Activated CD4-positive, alpha-beta memory T cell treated with anti-CD3 and anti-CD28 coated beads for 36 hours (primary cell): ENCODE measurements at places on chromosomes 13 and 19.

DNA sequence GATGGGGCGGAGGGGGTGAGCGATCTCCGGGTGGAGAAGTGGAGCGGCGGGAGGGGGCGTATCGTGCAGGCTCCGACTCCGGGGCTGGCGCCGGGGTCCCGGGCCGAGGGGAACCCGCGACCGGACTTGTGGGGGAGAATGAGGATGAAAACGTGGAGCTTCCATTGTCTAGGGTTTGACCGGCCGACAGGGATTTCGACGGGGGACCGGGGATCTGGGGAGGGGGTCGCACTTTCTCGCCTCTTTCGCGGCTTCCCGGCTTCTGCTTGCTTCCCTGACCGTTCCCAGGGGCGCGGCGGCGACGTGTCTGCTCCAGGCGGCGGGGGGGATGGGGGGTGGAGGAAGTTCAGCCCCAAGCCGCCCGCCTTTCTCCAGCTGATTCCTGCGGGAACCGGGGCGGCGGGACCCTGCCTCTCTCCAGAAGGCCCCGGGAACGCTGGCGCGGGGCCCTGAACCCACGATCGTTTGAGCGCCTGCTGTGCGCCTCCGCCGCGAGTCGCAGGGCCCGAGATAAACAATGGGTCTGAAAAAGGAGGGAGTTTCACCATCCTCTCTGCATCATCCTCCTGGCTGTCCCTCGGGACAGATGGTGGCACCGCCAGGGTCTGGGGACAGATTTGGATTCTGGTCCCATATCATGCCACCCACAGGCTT, 790 bp downstream of the TPM4 start:
- DNase-seq = peak; percentile 31

GRCh38 chr19:38063928-38064327, 156.9 kb downstream of the SIPA1L3 start:
- DNase-seq = no peak

GRCh38 chr13:77002590-77003190, 10.8 kb downstream of the CLN5 start:
- DNase-seq = no peak

DNA sequence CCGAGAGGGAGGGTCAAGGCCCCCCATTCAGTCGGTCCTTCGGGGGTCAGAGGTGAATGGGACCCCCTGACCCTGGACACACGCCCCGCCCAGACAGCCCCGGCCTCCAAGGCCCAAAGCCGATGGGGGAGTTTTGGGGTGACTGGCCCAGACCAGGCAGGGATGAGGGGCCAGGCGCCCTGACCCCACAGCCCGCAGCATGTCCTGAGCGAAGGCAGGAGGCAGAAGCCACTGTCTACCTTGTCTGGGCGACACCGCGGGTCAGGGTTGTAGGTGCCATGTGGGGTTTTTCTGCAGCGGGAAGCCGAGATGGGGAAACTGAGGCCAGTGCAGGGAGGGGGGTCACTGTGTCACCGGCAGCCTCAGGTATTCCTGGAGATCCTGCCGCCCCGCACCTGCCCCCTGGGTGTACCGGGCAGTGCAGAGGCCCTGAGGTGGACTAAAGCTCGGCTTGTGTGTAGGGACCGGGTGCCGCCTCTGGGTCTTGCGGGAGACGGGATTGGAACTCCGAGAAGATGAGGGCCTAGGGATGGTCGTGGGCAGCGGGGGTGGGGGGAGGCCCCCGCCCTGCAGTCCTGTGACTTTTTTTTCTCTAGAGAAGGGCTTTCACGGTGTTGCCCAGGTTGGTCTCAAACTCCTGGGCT, 8.5 kb downstream of the ARID3A start:
- DNase-seq = no peak

- DNase-seq = no peak
These were observed 260.9 kb downstream of the COG6 start for GRCh38 chr13:39916330-39916729.

DNA sequence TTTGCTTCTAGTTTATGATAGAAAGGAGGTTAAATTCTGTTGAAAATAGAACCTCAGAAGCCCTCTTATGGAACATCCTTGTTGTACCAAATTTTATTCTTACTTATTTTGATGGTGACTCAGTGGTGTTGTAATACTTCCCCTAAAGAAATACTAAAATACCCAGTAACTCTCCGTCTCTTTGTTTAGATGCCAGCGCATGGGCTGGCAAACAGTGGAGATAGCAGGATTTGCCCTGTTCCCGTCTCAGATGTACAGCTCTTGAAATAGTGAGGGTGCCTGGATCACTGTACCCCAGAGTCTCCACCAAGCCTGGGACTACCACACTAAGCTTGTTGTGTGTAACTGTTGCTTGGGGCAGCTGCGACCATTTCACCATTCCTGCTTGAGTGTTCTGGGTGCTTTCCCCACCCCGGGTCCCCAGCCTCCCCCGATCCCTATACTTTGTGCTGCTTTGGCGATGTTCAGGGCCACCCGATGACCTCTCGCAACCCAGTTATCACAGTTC, 67.0 kb upstream of the TEX29 start:
- DNase-seq = no peak

- no peak for DNase-seq
These were observed 172.1 kb downstream of the USP12 start for GRCh38 chr13:26999499-26999898.
